ENCODE measurements at places on chromosomes 1 and 21. TPM values are rescaled to one million over a fixed set of nuclear protein-coding genes. Genes with fewer than 3 reads are reported as not detected.

Gene C4BPA
- total RNA-seq = 0.40 TPM

Gene PEF1
- total RNA-seq = 54.5 TPM

Gene KRTAP19-5
- total RNA-seq = not detected

DNA sequence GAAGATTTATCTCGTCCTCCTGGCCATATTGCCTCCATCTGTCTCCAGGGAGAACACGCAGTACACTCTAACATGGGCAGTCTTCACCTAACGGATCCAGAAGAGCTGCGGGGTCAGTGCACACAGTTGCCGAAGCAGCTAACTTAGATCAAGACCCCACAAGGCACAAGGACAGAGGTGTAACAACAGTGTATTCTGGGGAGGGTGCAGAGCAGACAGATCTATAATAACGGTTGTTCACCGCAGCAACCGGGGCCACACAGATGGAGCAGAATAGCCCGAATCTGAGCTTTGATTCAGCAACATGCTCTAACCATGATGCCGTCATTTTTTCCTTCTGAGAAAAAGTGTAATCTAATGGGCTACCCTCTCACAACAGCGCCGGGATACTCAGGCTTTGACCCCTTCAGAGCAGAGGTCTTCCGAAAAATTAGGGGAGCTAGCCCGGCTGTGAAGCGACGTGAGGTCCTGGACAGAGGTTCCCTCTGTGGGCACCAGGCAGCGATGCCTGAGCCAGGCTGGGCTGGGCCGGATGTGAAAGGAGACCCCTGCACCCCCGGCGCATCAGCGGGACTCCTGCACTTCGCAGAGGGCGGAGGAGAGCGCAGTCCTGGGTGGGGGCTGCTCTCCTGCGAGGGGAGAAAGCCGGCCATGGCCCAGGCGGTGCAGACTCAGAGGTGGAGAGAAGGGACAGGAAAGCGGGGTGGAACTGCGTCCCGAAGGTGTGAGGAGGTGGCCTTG, 57.5 kb downstream of the BCL9 start:
- peak; percentile 92 for DNase-seq

DNA sequence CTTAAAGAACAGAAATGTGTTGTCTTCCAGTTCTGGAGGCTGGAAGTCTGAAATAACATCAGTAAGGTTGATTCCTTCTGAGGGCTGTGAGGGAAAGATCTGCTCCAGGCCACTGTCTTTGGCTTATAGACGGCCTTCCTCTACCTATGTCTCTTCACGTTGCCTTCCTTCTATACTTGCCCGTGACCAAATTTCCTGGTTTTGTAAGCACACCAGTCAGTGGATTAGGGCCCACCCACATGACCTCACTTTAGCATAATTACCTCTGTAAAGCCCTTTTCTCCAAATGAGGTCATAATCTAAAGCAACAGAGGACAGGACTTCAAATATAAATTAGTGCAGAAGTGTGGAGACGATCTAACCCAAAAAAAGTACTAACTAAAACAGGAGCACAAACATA, 231.6 kb downstream of the NRIP1 start:
- DNase-seq = no peak

- no peak for DNase-seq
These were observed 17.2 kb downstream of the RBM15 start for GRCh38 chr1:110356379-110356778.

DNA sequence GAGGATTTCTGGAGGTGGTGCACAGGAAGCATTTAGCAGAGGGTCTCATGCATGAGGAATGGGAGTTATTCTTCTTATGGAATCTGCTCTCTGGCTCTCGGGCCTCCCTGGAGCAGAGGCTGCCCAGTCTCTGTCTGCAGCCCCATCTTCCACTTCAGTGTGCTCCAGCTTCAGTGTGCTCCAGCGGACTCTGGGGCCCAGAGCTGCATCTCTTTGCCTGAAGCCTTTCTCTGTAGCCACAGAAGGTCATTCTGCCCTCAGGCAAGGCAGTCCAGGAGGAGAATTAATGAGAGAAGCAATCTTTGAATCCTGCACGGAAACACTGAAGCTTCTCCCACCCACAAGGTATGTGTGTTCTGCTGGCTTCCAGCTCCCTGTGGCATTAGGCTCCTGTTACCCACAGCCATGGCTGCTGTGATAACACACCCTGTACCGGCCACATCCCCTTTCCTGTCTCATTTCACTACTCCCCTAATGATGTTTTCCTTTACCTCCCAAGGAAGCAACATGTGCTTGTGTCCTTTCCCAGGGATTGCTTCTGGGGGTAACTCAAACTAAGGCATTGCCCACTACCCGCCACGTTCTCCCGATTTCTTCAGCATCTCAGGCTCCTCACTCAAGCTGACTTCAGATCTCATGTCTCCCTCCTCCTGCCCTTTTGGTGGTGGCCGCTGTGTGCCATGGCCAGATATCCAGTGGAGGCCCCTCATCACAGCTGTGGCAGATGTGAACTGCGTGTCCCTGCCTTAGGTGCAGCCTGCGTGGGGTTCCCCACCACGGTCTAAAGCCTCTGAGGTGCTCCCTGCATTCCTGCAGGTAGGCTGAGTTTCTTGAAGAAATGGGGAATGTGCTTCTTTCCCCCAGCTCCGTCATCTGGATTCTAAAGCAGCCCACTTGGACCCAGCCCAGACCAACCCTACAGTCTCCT, 181.2 kb upstream of the GALNT2 start:
- no peak for DNase-seq

GRCh38 chr1:55353707-55354620, 138.8 kb upstream of the USP24 start:
- DNase-seq = no peak
